Mesothelial cell of epicardium (in vitro differentiated cells): ENCODE measurements at places on chromosomes 12 and 14. TPM values are rescaled to one million over a fixed set of nuclear protein-coding genes. Genes with fewer than 3 reads are reported as not detected.

P2RX2 gene
- 7.3 to 8.7 TPM (median 8.6 TPM) in 3 replicates for total RNA-seq

MGP gene
- total RNA-seq, result 202 to 221 TPM (median 202 TPM) in 3 replicates

KRT79 gene
- not detected in 3 replicates for total RNA-seq

CD4 gene
- total RNA-seq, result 2.9 to 3.9 TPM (median 3.8 TPM) in 3 replicates

KCNJ8 gene
- 2.9 to 3.9 TPM (median 3.6 TPM) in 3 replicates for total RNA-seq

TMEM119 gene
- 37.6 to 43.2 TPM (median 41.2 TPM) in 3 replicates for total RNA-seq

- DNase-seq, result no peak
Observed at GRCh38 chr14:70779667-70780066, 29.6 kb downstream of the MAP3K9 start.

GRCh38 chr14:103773521-103773920 lies 57.9 kb downstream of the ZFYVE21 start:
- no peak for DNase-seq

DNA sequence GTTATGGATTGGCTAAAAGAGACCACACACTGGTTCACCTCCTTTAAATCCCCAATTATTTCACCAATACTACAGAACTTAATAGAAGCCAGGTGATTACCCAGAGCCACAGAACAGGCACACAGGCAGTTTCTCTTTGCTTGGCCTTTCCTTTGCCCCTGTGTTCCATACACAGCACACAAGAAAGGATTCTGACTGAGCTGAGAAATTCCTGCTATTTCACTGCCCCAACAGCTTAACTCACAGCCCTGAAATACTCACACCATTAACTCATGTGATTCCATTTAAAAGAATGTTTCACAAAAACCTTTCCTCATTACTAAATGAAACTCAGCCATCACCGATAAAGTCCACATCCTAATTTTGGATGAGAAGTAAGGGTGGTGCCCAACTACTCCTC lies 133.6 kb downstream of the MED13L start:
- no peak for DNase-seq

DNA sequence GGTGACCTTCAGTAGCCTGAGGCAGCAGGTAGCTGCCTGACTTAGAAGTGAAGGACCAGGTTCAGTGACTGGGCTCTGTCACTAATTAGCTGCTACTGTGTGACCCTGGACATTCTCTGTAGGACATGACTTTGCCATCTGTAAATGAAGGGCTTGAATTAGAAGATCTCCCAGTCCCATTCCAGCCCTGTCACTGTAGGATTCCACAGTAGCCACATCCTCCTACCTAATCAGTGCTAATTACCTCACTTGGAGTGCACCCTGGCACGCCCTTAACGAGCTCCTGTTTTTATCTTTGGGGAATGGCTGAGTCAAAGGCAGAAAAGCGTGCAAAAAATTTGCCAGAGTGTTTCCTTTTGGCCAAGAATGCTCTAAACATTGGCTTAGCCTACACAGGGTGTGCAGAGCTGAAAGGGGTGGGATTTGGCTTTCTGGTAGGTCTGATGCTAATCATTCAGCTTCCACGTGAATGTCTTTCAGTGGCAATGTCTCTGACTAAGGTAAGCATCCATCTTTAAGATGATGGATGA lies 6.8 kb downstream of the NTF3 start:
- no peak for DNase-seq

DNA sequence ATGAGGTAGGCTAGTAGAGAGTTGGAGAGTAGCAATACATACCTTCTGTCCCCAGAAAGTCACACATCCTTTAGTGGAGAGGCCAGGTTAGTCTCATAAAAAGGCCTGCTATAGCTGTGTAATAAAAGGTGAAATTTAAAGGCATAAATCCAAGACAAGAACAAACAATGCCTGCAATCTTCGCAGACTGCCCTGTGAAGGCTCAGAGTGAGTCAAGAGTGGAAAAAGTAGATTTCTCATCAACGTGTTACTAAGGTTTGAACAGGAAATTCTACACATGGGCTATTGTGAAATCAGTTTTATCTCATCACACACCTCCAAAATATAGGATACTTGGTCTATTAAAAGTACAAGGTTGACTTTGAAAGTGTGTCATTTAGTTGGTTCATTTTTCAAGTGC lies at the start of gene KLRC1:
KLRC1 (minus strand) TSS at position 222 of the 400 bp plus-strand sequence. CDS start 2,221 bp downstream, outside the sequence.
- DNase-seq, result no peak

- no peak for DNase-seq
Observed at GRCh38 chr12:46103559-46104383, 113.4 kb upstream of the SCAF11 start.

DNA sequence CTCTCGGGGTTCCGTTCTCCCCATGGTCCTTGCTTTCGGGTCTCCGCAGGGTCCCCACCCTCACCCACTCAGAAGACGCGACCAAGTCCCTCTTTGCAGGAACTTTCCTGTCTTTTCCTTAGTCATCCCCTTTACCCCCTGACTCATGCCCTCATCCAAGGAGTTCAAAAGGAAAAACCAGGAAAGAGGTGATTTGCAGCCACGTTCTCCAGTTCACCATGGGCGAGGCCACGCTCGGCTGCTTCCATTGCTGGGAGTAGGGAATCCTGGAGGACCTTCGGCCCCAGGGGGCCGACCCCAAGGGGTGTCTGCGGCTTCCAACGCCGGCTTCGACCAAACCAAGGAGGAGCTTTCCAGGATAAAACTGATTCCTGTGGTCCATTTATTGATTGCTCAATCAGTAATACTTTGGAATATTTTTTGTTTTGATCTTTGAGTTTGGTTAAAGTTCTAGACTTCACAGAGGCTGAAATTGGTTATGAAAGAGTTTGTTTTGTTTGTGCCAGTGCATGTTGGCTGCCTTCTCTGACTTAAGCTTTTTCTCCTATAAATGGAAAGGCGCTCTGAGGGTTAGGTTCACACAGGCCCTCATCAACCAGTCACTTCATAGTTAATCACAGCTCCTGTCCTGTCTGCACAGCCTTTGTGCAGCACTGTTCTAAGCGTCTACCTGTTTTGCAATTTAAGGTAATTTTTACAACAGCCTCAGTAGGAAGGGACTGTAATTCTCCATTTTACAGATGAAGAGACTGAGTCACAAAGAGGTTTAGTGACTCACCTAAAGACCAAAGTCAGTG lies 827 bp downstream of the ALDH2 start:
- no peak for DNase-seq

- DNase-seq, result no peak
Observed at GRCh38 chr14:30560581-30560980, 1.6 kb downstream of the G2E3 start.

GRCh38 chr12:115364921-115365320 lies 680.9 kb upstream of the TBX3 start:
- DNase-seq, result no peak

DNA sequence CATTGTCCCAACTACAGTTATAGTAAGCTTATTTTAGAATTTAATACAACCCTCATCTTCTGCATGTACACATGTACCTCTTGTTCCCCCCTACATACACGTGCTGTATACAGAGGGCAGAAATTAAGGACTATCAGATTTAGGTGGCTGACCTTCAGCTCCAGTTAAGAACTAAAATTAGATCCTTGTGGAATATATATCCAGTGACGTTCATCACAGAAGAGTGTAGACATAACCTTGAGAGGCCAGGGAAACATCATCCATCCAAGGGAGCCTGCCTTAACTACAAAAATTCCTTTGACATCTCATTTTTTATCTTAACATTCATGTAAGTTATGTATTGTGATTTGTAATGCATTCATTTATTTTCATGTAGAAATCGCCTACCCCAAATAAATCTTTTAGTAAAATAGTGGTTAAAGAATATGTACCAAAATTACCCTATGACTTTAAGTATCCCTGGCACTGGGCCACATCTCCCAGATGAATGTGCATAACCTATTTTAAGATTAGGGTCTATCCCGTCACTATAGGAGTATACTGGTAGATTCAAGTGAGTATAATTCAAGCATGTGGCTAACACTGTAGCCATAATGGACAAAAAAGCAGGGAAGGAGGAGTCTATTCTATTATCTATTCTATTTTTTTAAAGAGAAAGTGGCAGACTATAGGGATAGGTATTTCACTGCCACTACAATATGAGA lies 27.5 kb downstream of the RIC8B start:
- no peak for DNase-seq

DNA sequence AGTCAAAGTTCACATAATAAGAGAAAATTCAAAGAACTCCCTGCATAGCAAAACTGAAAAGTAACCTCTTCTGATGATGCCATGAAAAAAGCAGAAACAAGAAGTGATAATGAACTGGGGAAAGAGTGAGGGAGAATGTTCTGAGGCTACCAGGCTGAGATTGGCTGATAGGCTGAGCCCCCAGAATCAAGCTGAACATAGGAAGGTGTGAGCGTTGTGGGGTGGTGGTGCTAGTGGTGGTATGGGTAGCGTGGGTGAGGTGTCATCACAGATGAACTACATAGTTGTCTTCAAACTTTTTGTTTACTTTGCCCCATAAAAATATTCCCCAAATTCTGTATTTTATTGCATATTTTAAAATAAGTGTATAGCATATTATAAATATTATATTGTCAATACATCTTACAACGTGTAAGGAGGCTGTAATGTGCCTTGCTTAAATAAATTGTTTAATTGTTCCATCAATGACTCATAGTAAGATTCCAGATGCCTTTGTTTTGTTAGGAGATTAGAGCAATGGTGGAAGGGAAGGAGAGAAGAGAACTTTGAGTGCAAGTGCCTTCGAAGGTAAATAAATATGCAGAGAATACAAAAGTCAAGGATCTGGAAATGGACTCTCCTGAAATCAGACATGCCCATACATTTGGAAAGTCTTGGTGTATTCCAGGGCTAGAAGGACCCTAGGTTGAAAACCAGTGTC lies 15.8 kb upstream of the CFAP54 start:
- no peak for DNase-seq

- peak; percentile 44 for DNase-seq
Observed at GRCh38 chr12:2813214-2814185, 1.0 kb downstream of the ITFG2 start.
